EL (cell line): ENCODE measurements at places on chromosomes 3 and 15.

DNA sequence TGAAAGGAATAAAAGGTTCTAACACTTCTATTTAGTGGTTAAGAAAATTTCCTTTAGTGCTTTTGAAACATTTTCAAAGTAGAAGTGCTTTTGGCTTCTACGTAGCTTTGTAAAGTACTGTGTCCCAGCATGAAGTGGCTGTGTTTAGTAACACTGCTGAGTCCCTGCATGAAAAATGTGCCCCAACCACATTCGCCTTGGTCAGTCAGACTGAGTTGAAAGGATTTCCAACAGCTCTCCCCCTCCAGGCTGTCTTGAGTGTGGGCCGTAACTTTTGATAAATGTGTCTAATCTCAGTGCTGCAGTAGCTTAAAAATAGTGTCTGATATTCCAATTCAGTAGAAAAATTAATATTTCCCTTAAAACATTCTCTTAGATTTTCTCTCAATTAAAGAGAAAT lies 115.0 kb downstream of the NR1D2 start:
- DNase-seq: peak; percentile 55

GRCh38 chr3:123818921-123819429 lies 65.2 kb downstream of the MYLK start:
- peak; percentile 85 for DNase-seq

DNA sequence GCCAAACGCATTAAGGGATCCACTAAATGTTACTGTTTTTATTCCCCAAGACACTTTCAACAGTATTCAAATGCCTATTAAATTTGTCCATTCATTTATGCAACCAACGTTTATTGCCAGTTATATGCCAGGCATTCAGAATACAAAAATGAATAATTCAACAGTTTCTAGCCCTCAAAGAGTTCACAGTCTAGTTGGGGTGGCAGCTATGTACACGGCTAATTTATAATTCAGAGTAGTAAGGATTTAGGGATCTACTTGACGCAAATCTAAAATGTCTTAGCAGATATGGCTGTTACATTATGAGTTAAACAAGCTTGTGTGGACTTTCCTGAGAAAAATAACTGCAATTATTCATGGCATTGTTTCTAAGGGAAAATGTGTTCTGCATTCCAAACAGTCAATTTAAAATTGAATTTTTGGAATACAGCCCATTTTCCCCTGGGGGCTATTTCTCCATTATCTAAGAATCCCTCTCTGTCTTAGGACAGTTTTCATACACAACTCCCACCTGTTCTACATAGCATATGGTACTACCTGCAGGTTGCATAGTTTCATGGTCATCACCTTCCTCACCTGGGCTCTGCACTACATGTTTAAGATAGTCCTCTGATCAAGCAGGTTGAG lies 11.5 kb upstream of the MSL2 start:
- peak; percentile 26 for DNase-seq

DNA sequence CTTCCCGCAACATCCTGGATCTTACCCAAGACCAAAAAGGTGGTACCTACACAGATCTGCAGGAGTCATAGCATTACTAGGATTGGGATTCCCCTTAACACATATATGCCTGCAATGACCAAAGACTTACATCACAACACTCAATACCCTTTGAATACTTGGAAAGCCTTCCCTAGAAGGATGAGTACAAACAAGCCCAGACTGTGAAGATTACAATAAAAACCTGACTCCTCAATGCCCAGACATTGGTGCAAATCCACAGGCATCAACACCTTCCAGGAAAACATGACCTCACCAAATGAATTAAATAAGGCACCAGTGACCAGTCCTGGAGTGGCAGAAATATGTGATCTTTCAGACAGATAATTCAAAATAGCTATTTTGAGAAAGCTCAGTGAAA lies 326.8 kb downstream of the TBL1XR1 start:
- DNase-seq: no peak

GRCh38 chr3:27360113-27361078 lies 8.8 kb downstream of the NEK10 start:
- DNase-seq: peak; percentile 37

- DNase-seq: no peak
Observed at GRCh38 chr3:126551839-126552687, 6.7 kb downstream of the C3orf22 start.

DNA sequence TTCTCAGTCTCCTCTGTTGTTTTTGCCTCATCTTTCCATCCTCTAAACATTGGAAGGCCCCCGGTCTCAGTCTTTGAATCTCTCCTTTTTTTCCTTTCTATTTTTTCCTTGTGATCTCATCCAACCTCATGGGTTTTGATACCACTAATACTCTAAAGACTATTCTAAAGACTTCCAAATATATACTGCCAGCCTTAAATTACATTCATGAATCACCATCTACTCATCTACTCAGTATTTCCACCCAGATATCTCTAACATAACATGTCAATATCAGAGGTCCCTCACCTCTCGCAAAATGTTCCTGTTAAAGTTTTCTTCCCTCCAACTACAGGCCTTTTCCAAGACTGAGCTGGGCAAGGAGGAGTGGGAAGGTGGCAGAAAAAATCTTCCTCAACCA lies 282.5 kb upstream of the TTC14 start:
- no peak for DNase-seq

GRCh38 chr3:135706758-135707375 lies 258.7 kb upstream of the PPP2R3A start:
- DNase-seq: no peak

- peak; percentile 63 for DNase-seq
Observed at GRCh38 chr3:28915741-28916500, 364.9 kb upstream of the RBMS3 start.

DNA sequence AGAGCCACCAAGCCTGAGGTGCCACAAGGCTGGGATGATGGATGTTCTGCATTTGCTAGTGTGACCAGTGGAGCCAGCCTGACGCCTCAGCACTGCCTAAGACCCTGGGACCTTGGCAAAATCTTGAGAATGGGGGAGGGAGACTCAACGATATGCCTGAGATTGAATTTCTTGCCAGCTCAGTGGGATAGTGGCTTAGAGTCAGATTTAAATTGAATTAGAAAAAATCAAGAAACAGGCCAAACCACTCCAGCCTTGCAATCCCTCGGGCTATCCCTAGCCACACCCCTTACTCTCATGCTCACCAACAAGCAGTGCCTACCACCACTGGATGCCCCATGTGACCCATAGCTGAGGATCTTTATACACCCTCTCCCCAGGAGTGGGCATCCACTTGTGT lies 18.7 kb upstream of the PDE8A start:
- DNase-seq: no peak

GRCh38 chr15:83844742-83845141 lies 190.8 kb downstream of the ADAMTSL3 start:
- no peak for DNase-seq

- no peak for DNase-seq
Observed at GRCh38 chr15:69340243-69340900, 41.7 kb downstream of the PAQR5 start.

DNA sequence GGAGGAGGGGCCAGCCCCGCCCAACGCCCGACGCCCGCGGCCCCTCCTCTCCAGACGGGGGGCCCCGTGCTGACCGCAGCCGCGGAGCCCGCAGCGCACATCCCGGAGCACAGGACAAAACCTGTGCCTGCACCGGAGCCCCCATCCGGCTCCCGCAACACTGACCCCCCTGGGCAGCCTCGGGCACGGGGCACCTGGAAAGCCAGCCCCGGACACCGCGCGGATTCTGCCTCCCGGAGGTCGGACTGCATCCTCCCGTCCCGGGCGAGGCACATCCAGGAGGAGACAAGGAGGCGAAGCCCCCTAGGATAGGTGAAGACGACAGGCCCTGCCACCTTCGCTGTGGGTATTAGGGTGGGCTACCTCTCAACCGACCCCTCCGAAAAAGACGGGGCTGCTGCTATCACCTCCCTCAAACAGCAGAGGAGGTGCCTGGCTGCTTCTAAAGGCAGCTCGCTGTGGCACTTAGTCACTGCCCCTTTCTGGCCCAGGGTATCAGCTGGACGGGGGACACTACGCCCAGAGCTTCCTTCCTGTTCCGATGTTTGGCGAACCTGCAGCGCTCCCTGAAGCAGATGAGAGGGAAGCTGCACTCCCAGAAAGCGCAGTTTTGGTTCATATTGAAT lies 10.6 kb downstream of the XXYLT1 start:
- peak; percentile 29 for DNase-seq

- DNase-seq: no peak
Observed at GRCh38 chr3:194609601-194610000, 23.6 kb downstream of the TMEM44 start.

DNA sequence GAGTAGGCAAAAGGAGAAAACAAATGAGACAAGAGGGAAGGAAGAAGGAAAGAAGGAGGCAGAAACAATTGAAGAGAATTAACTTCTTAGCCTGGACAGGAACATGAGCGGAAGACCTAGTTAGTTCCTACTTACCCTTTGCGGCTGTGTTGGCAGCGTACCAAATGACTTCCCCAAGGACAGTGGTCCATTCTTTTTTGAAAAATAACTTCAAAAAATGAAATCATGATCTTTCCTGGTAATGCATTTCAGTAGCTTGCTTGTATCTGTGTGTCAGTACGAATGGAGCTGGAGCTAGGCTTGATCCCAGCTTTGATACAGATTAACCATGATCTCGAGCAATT lies 41.5 kb upstream of the CFAP161 start:
- no peak for DNase-seq

- DNase-seq: no peak
Observed at GRCh38 chr15:78997981-78998499, 53.2 kb upstream of the CTSH start.

DNA sequence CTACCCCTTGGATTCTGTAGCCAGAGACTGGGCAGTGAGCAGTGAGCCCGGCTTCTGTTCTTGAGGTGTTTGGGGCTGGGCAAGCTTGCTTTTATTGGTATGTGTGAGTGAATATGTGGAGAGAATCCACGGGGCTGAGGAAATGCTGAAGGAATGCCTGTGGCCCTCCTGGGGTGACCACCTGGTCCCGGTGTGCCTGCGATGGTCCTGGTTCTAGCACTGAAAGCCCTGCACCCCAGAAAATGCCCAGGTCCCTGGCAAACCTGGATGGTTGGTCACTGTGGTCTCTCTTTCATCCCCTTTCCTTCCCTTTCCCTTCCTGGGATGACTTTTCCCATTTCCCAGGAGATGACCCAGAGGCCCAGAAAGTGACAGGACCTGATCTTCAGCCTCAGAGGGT lies 4.2 kb downstream of the ZBTB47 start:
- no peak for DNase-seq

DNA sequence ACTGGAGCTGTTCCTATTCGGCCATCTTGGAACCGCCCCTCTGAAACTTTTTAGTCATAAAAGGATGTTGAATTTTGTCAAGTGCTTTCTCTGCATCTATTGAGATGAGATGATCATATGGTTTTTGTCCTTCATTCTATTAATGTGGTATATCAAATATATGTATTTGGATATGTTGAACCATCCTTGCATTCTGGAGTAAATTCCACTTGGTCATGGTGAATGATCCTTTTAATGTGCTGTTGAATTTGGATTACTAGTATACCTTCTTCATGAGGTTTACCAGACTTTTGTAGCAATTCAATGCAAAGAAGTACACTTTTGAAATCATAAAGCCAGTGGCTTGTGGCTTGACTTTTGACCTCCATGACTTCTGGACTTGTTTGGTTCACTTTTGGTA lies 33.4 kb upstream of the XRN1 start:
- DNase-seq: no peak

DNA sequence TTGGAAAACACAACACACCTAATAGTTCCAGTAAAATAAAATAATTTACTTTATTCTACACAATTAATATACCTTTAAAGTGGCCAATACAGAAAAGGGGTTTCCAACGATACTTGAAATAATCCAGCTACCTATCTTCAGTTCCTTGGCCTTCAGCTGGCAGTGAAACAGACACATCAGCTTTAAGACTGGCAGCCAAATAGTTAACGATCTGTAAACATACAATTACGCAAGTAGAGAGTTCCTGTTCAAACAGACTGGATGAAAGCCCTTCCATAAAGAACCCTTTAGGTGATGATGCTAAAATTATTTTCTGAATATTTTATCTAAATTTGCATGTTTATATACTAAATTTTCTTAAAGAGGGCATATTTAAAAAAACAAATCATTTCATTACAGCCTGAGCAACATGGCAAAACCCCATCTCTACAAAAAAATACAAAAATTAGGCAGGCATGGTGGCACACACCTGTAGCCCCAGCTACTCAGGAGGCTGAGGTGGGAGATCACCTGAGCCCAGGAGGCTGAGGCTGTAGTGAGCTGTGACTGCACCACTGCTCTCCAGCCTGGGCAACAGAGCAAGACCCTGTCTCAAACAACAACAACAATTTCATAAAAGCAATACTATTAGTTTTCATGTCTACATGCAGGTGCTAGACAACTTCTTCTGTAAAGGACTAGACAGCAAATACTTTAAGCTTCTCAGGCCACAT lies 12.9 kb downstream of the DYNC1LI1 start:
- DNase-seq: no peak

GRCh38 chr3:117104792-117105191 lies 395.2 kb downstream of the TUSC7 start:
- peak; percentile 32 for DNase-seq

- DNase-seq: peak; percentile 42
Observed at GRCh38 chr3:73484656-73485248, 140.0 kb downstream of the PDZRN3 start.

- DNase-seq: peak; percentile 46
Observed at GRCh38 chr15:65423976-65424679, 1.4 kb upstream of the IGDCC4 start.

GRCh38 chr3:73813291-73813690 lies 188.6 kb upstream of the PDZRN3 start:
- no peak for DNase-seq

GRCh38 chr15:39685999-39686613 lies 96.5 kb downstream of the FSIP1 start:
- DNase-seq: peak; percentile 58

- DNase-seq: peak; percentile 46
Observed at GRCh38 chr3:147119989-147120388, 286.4 kb downstream of the ZIC4 start.
